Mucosa of descending colon (tissue), 3 donors: ENCODE measurements at places on chromosomes 5 and 9.
A peak's percentile ranks its signal among the peaks of the same experiment; 100 is the strongest.

- no peak for DNase-seq
Measured at GRCh38 chr5:30659417-30659816, 534.1 kb upstream of the CDH6 start.

- DNase-seq = no peak
Measured at GRCh38 chr5:51983161-51983560, 599.9 kb downstream of the ISL1 start.

GRCh38 chr5:10364186-10364689 lies 10.7 kb downstream of the MARCHF6 start:
- no peak for DNase-seq

DNA sequence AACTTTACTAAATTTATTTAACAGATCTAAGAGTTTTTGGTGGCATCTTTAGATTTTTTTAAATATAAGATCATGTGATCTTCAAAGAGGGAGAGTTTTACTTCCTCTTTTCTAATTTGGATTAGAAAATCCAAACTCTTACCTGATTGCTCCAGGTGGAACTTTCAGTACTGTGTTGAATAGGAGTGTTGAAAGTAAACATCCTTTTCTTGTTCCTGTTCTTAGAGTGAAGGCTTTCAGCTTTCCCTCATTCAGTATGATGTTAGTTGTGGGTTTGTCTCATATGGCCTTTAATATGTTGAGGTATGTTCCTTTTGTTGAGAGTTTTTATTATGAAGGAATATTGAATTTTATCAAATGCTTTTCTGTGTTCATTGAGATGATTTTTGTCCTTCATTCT lies 650.0 kb upstream of the SGCD start:
- no peak for DNase-seq

GRCh38 chr5:43193181-43193893 lies 1.3 kb downstream of the NIM1K start:
- no peak for DNase-seq

GRCh38 chr9:73459817-73460216 lies 308.2 kb downstream of the ANXA1 start:
- no peak for DNase-seq

DNA sequence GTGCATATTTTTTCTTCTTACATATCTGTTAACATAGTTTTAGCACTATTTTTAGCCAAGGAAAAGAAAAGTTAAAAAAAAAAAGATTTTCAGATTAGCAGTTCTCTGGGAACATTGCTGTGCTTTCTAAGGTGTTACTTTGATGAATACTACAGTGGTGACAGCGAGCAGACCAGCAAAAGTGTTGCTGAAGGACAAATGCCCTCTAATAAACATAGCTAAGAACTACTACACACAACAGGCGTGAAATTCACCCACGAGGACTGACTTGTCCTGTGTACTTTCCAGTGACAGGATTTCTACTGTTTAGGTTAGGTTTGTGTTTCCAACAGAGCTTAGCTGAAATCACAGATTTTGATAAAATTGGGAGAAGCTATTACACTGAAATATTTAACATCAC lies 153.8 kb downstream of the HCN1 start:
- DNase-seq = no peak

- DNase-seq = no peak
Measured at GRCh38 chr5:79666758-79667157, 22.9 kb upstream of the CMYA5 start.

DNA sequence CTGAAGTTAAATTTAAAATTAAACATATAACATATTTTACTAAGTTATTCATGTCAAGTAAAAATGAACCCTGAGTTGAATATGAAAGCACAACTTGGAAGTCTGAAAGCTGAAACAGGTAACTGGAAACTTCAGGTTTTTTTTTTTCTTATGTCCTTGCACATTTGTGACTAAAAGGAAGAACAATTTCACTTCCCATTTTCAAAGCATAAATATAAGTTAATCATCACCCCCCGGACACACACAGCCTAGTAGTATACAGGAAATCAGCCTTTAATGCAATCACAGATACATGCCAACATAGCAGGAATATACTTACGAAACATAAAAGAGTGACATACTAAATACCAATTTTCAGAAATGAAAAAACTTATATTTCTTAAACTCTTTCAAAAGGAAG lies 225.9 kb downstream of the RFX3 start:
- no peak for DNase-seq

GRCh38 chr5:73471654-73472053 lies 23.1 kb upstream of the FOXD1 start:
- DNase-seq = no peak

DNA sequence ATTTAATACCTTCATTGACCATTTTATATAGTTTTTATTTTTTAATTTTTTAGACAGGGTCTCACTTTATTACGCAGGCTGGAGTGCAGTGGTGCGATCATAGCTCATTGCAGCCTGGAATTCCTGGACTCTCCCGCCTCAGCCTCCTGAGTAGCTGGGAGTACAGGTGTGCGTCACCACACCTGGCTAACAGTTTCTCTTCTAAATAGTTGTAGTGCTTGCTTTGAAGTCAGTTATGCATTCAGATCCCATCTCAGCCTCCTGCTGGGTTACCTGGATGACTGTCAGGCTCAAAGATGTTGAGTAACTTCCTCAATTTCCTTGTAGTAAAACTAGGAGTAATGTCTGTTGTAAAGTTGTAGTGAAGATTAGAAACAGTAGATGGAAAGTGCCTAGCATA lies 21.4 kb downstream of the SNX18 start:
- no peak for DNase-seq

DNA sequence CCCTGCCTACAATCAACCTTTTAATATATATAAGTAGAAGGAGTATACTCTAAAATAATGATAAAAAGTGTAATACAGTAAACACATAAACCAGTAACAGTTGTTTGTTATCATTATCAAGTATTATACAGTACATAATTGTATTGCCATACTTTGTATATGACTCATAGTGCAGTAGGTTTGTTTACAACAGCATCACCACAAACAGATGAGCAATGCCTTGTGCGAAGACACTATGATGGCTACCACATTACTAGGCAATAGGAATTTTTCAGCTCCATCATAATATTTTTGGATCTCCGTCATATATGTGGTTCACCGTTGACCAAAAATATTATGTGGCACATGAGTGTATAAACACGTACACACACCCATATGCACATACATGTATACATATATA lies 69.7 kb upstream of the APC start:
- DNase-seq = no peak

DNA sequence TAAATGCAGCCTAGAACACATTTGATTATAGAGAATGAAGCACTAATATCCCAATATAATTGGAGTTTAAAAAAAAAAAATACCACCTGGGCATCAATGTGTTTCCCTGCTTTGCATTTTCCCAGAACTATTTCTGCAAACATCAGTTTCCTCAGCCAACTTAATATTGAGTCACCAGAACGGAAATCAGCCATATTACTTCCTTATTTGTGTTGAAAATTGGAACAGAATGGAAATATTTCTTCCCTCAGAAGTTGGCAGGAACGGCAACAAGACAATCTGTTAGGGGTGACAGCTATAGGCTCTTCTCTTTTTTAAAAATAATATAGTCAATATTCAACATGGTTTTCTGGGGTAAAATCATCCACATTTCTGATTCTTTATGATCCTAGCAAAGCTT lies 4.0 kb downstream of the MFAP3 start:
- DNase-seq = no peak

- DNase-seq = no peak
Measured at GRCh38 chr5:177576169-177576568, 15.8 kb upstream of the TMED9 start.

GRCh38 chr5:132313961-132314432 lies 19.8 kb downstream of the SLC22A4 start:
- DNase-seq = no peak

DNA sequence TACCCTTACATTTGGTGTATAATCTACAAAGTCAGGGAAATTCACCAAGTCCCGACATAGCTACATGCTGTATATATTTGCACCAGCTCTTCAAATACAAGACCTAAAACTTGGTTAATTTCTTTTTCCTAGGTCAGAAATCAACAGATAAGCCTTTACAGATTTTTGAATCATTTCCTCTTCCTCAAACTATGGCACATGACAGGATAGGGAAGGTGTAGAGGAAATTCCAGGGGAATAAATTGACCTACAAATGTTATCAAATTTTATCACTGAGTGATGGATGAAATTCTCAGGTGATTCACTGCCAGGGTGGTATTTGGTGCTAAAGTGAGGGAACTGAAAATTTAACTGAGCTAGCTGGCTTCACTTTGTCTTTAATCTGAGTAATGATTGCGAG lies 360.0 kb downstream of the BNC2 start:
- DNase-seq = no peak

GRCh38 chr9:13478160-13478559 lies 198.7 kb upstream of the MPDZ start:
- DNase-seq = no peak

DNA sequence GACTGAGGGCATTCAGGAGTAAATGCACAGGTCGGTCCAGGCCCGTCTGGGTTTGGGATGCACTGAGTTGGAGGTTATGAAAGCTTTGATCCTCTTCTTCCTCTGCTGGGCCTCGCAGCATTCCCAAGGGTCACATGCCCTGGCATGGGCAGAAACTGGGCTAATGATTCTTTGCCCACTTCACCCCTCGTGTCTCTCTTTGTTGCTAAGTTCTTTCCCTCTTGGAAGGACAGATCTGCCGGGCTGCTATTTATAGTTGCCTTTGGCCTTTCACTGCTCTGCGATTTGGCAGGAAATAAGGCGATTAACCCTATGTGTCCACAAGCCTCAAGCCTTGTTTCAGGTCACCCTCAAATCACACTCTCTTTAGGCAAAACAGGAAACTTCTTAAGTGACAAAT lies 66.9 kb downstream of the ENTREP1 start:
- DNase-seq = no peak

- no peak for DNase-seq
Measured at GRCh38 chr5:40277161-40277906, 402.4 kb upstream of the PTGER4 start.

GRCh38 chr5:113446358-113446927 lies 11.7 kb upstream of the TSSK1B start:
- no peak for DNase-seq

- no peak for DNase-seq
Measured at GRCh38 chr5:140303966-140304365, 1.1 kb upstream of the PFDN1 start.

DNA sequence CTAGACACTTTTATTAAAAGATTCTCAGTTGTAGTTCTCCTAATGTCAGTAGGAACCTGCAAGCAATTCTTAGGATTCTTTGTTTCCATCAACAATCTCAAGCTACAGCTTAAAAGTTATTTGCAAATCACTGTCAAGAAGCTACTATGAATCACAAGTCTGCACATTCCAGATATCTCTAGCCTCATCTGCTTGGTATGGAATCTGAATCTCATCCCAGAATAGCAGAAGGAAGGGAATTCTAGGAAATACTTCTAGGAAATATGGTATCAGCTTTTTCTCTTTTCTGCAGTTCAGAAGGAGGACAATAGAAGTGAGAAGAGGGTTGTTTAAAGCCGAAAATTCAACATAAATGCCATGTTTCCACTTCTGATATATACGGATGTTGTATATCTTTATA lies 792.2 kb upstream of the CDH9 start:
- no peak for DNase-seq

- DNase-seq = no peak
Measured at GRCh38 chr5:3022665-3023064, 271.2 kb upstream of the IRX2 start.

GRCh38 chr9:95268681-95269080 lies 48.8 kb downstream of the FANCC start:
- DNase-seq = peak; percentile 25

DNA sequence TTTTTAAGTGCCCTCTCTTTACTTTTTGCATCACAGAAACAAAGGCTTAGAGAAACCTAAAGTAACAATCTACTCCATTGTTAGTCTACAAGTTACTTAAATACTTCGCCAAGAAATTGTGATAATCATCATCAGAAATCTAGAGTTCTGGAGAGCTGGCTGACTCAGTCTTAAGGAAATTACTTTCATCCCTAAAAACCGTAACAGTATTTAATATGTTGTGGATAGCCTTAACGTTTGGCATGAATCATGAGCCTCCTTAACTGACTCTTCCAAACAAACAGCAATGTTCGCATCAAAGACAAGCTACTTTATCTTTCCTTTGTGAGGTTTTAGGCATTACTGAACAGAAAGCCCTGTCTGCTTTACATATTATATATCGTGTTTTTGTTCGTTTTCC lies 128.7 kb downstream of the NIPBL start:
- DNase-seq = no peak

GRCh38 chr5:19193631-19194030 lies 794.4 kb downstream of the CDH18 start:
- no peak for DNase-seq

GRCh38 chr5:14545308-14545707 lies 36.3 kb upstream of the OTULINL start:
- DNase-seq = no peak

DNA sequence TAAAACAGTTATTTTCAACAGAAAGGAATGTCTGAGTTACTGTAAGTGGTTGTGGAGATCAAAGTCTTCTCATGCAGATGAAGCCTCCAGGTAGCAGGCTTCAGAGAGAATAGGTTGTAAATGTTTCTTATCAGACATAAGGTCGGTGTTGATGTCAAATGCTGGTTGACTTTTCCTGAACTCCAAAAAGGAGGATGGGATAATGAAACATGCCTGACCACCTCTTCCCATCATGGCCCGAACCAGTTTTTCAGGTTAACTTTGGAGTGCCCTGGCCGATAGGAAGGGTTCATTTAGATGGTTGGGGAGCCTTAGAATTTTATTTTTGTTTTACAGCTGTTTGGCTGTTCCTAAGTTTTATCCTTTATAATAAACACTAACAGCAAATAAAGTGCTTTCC lies 478.4 kb downstream of the ACTL7B start:
- no peak for DNase-seq
